Hematopoietic multipotent progenitor cell treated with erythropoietin and hydrocortisone succinate and interleukin-3 and kit ligand, for 6 days (in vitro differentiated cells): ENCODE measurements at places on chromosomes 12 and 14.
A peak's percentile ranks its signal among the peaks of the same experiment; 100 is the strongest.

DNA sequence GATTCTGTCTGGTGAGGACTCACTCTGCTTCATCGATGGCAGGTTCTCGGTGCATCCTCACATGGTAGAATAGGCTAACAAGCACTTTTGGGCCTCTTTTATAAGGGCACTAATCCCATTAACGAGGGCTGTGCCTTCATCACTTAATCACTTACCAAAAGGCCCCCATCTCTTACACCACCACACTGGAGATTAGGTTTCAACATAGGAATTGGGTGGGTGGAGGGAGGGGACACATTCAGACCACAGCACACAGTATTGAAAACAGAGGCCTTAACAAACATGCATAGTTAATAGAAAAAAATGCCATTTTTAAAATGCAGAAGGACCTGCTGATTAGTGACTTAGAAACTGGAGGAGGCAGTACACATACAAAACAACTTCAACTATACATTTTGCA lies 61.6 kb downstream of the SPPL3 start:
- DNase-seq = no peak

- no peak for DNase-seq
These were observed 367.6 kb downstream of the C12orf75 start for GRCh38 chr12:105698075-105698474.

- peak; percentile 51 for DNase-seq
These were observed 62.6 kb downstream of the PLXNC1 start for GRCh38 chr12:94211021-94211420.

GRCh38 chr12:7806863-7807487 lies 17.8 kb downstream of the NANOG start:
- DNase-seq = peak; percentile 91

DNA sequence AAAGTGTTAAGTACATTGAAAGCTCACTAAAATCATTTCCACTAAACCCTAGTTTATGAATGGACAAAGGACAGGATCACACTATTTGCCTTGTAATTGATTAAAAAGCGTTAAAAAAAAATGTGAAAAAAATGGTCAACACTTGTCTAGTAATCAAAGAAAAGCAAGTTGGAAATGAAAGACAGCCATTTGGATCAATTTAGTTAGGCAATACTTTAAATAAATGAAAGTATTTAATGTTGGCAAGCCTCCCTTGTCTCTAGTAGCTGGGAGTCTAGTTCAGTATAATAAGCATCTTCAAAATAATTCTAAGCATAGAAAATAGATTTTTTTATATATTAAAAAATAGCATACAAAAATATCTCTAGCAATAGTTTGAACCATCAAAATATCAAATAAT lies 14.2 kb upstream of the CNIH1 start:
- no peak for DNase-seq

DNA sequence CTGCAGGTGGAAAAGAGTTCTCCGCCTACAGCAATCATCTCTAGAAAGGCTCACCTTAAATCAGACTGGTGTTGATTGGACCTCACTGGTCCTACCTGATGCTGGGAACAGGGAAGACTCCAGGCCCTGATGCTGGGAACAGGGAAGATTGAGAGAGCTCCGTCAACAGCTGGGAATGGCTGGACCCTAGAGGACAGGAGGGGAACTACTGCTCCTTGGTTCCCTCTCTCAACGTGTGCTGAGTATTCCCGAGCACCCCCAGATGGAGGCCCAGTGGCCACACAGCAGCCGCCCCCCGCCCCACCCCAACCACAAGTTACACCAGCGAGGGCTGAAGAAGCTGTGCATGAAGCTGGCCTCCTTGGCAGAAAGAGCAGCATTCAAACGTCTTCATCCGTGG lies 240.3 kb downstream of the SLC15A4 start:
- no peak for DNase-seq

- no peak for DNase-seq
These were observed at the start of gene NKX2-8 for GRCh38 chr14:36582011-36582873. TSS of gene NKX2-8 (minus strand) at chr14:36582614. CDS start at chr14:36582389, 225 bp downstream.

GRCh38 chr14:98131406-98131805 lies 1140.6 kb downstream of the BCL11B start:
- DNase-seq = no peak

- no peak for DNase-seq
These were observed 154.8 kb downstream of the PTCSC3 start for GRCh38 chr14:36021591-36022320.

- no peak for DNase-seq
These were observed 84.6 kb downstream of the ITPR2 start for GRCh38 chr12:26748412-26748740.

DNA sequence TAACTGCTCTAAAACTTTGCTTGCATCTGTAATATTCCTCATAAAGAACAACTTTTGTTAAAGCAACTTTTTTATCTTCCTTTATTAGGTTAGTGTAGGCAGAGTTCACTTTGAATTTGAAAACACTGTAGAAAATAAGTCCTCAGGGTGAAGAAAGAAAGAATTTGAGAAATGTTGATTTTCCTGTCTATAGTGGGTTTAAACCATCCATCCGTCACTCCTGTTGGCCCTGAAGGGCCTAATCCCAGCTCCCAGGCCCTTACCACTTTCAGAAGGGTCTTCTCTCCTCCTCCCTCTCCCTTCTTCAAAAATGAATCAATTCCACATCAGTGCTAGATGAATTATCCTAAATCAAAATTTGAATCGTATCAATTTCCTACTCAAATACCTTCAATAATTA lies 4.9 kb upstream of the SLC2A3 start:
- DNase-seq = no peak

DNA sequence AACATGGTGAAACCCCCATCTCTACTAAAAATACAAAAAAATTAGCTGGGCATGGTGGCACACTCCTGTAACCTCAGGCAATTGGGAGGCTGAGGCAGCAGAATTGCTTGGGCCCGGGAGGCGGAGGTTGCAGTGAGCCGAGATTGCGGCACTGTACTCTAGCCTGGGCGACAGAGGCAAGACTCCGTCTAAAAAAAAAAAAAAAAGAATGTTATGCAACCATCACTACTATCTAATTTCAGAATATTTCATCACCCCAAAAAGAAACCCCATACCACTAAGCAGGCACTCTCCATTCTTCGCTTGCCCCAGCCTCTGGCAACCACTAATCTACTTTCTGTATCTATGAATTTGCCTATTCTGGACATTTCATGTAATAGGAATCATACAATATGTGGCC lies 68.8 kb upstream of the AMN start:
- peak; percentile 53 for DNase-seq

DNA sequence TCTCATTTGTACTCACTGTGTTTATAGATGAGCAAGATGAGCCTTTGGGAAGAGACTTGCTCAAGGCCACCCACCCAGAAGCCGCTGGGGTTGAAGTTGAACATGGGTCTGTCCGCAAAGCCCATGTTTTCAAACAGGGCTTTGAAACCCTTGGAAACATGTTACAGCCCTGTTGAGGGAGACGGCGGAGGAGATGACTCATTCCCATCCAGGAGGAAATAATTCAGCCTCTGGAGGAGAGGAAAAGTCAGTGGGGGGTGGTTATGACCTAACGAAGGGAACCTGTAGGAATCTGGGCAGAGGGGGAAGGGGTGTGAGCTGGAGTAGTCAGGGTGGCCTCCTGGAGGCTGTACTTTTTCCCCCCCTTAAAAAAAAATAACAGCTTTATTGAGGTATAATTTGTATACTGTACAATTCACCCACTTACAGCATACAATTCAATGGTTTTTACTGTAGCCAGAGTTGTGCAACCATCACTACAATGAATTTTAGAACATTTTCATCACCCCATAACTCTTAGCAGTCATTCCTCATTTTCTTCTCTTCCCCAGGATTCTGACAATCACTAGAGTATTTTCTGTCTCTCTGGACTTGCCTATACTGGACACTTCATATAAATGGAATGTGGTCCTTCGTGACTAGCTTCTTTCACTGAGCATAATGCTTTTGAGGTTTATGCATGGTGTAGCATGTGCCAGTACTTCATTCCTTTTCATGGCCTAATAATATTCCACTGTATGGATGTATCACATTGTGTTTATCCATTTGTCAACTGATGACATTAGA lies 1.9 kb upstream of the RIN3 start:
- DNase-seq = no peak

GRCh38 chr14:86442135-86442534 lies 912.2 kb downstream of the FLRT2 start:
- peak; percentile 28 for DNase-seq

DNA sequence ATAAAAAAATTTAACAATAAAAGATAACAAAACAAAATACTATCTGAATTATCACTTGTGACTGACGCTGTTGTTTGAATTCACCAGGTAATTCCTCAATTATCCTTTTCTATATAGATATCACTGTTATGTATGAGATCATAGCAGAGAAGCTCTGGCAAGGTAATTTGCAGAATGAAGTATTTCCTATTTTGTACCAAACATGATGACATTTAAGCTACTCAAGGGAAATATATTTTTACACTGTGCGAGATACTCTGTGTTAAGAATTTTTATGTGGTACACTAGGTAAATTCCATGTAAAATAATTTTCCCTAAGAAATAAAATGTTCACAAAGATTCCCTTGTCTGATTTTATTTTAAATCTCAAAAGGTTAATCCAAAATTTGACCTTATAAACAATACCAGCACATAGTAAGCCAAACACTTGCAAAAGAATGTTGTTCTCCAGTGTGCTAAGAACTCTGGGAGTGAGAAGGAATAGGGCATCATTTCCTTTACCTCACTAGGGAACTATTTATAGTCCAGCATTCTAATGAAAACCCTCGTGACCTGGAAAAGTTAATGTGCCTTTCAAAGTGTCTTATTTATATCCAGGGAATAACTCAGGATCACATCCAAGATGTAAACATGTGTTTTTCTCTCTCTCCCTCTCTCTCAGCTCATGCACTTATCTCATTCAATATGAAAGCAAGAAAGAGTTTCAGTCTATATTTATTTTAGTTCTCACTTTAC lies 115.2 kb upstream of the RAP1B start:
- DNase-seq = no peak

- DNase-seq = no peak
These were observed 31.5 kb upstream of the BHLHE41 start for GRCh38 chr12:26156201-26156871.

DNA sequence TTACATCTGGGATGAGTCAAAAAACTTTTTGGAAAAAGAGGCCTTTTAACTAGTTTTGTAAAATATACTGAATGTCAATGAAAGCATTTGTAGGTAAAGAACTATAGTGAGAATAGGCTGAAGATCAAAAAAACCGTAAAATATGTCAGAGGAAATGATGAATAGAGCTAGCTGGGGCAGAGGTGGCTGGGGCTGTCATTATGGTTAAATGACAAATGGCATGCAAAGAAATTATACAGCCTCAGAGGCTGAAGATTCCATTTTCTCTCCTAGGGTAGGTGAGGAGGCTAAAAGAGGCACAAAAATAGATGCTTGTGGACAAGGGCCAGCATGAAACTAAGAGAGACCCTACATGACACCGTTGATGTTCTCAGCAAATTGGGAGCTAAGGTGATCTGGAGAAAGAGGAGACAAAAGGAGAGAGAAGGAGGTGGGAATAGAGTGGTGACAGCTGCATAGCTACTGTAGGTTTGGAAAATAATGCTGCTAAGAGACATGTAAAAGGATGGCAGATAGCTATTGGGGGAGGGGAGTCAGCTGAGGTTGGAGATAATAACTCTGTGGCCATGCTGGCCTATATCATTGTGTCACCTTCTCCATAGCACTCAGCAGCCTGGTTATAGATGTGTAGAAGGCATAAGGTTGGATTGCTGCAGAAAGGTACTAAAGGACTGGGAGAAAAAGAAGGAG lies 63.8 kb downstream of the ABCC9 start:
- DNase-seq = no peak

DNA sequence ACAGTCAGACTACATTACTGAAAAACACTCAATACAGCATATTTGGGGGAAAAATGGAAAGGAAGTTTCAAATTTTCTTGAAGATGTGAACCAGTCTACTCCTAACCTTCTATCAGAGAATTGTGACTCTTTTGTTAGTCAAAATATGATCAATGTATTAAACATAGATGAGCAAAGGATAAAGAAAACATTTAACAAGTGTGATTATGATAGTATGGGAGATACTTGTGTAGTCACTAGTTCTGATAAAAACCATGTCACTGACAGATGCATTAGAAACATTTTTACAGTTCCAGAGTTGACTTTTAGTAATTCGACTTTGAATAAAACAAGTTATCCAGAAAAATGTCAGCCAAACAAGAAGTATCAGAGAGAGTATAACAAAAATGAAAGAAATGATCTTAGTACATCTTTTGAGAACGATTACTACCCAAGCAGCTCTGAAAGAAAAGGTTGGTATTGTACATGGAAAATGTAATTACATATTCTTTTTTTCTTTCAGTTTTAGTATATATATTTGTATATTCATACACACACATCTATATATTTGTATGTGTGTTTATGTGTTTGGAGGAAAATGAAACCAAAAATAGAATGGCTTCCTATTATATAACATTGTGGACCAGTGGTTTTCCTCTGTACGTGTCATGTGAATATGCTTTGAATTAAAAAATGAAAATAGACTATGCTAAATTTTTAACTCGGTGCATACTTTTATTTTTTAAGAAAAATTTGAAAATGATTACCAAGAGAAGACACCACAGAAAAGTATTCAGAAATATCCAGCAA lies 63.3 kb upstream of the ABCD2 start:
- no peak for DNase-seq

GRCh38 chr14:100294963-100295330 lies 11.3 kb downstream of the SLC25A29 start:
- no peak for DNase-seq

DNA sequence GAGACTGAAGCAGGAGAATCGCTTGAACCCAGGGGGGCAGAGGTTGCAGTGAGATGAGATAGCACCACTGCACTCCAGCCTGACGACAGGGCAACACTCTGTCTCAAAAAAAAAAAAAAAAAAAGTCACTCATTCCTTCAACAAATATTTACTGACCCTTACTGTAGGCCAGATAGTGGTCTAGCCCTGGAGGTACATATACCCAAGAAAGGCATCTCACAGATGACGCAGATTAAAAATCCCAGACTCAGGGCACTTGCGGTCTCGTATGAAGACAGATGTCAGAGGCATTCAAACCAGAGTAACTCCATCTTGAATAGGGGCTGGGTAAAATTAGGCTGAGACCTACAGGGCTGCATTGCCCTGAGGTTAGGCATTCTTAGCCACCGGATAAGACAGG lies 44.8 kb downstream of the CLMN start:
- DNase-seq = no peak

DNA sequence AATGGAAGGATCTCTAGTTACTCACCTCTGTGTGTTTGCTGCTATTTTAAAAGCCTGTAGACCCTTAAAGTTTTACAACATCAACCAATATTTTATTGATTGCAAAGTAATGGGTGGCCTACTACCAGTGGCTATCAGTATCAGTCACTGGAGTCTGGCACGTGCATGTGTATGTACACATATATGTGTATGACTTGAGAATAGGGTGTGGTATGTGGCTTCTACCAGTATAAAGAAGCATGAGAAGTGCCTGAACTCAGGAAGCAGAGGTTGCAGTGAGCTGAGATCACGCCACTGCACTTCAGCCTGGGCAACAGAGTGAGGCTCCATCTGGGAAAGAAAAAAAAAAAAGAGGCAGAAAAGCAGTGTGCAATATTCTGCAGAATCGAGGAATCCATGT lies 45.5 kb upstream of the GAS2L3 start:
- DNase-seq = no peak

DNA sequence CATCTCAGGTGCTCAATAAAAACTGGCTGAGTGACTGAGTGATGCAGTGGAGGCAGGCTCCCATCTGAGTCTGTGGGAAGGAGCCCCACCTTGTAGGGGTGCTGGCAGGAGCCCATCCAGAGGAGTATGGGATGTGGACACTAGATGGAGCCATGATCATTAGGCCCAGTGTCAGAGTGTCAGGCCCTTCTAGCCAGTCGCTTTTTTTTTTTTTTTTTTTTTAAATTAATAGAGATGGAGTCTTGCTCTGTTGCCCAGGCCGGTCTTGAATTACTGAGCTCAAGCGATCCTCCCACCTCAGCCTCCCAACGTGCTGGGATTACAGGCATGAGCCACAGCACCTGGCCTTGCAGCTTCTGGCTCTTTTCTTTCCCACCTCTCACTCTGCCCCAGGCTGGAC lies 11.5 kb downstream of the RITA1 start:
- peak; percentile 95 for DNase-seq
